COR-L47 (cell line): ENCODE measurements at places on chromosomes 16 and 17.

DNA sequence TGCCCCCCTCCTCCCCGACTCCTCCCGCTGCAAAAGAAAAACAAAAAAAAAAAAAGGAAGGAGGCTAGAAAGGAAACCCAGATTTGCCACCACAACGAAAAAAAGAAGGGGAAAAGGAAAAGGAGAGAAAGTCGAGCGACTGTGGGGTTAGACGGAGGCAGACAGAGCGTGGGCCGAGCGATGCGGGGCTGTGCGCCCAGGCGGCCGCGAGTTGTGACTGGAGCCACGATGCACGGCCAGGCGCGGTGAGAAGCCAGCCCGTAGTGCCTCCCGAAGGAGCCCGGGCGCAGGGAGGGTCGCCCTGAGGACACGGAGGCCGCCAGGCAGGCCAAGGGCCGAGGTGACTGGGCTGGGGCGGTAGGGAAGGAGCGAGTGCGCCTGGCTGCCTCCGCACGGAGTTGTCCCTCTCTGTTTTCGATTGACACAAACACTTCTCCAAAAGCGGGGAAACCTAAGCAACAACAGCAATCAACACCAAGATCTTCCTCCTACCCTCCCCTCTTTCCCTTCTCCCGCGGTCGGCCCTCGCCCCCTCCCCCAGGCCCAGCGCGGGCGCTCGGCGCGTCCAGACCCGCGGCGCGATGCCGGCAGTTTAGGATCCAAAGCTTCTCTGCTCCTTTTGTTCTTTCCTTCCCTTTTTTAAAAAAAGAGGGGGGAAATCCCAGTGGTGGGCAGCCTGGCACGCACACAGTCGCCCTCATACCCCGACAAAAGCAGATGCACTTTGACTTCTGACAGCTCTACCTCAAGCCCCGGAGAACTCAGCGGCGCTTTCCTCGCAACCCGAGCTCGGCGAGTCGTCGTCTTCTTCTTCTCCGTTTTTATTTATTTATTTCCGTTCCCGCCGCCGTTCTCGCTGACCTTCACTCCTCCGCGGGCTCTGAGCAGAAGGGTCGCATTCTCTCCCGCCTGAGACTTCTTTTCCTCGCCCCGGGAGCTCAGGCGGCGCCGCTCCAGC, at the start of gene LHX1:
LHX1 (plus strand) TSS at position 475 of the 958 bp plus-strand sequence. CDS start 723 bp downstream, outside the sequence.
- DNase-seq: no peak

- no peak for DNase-seq
These were observed 395.4 kb downstream of the NPIPA7 start for GRCh38 chr16:16774389-16774788.

DNA sequence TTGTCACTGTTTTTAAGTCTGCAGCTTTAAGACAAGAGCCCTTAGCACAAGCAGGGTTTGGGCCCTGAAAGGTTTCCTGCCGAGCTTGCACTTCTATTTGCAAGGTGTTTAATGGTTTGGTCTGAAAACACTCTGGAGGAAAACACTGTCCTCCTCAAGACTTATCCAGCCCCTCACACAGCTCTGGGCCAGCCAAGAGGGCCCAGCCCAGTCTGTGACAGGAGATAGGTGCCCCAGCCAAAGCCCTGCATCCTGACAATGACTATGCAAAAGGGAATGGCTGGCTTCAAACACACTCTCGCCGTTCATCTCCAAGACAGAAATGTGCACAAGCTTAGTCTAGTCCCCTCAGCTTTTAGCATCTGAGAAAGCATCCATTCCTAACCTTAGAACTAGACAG, 26.9 kb downstream of the MPG start:
- no peak for DNase-seq

DNA sequence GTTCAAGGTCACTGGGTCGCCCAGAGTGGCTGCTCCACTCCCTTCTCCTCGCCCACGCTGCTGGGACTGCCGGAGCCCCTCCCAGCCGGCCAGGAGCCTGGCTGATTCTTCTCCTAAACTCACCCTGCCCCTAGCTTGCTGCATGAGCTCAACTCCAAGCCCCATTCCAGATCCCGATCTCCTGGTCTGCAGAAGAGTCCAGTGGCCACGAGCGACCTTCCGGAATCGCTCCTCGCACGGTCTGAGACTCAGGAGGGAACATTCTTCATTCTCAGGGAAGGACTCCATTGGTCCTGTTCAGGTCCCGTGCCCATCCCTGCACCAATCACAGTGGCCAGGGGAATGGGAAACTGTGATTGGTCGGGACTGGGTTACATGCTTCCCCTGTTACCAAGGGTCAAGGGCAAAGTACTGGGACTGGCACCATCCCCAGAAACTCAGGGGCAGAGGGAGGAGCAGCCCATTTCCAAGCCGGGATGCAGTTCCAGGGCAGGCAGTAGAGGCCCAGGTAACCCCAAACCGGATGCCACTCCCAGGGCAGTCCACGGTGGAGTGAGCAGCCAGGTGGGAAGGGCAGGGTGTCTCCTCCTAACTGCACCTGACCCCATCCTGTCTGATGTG, 24.5 kb upstream of the CIBAR2 start:
- no peak for DNase-seq

GRCh38 chr17:64326420-64327054, 63.5 kb upstream of the TEX2 start:
- DNase-seq: no peak

DNA sequence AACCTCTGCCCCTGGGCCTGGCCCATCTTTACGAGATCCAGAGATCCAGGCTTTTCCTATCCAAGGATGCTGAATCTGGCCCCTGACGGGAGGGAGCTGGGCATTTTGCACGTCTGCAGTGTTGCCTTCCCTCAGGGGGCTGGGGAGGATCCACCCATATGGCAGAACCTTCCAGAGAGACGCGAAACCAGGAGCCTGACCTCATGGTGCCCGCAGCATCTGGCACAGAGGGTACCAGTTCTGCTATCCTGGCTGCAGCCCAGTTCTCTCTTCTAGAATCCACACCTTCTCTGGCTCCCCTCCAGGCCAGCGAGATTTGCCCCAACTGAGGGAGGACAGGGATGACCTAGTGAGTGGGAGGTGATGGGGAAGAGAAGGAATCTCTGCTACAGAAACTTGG, 20.5 kb upstream of the ZNF652 start:
- no peak for DNase-seq

- DNase-seq: peak; percentile 65
These were observed at the start of gene SLC12A4 for GRCh38 chr16:67968400-67969253. TSS of gene SLC12A4 (minus strand) at chr16:67968637. CDS start at chr16:67968553, 84 bp downstream.

DNA sequence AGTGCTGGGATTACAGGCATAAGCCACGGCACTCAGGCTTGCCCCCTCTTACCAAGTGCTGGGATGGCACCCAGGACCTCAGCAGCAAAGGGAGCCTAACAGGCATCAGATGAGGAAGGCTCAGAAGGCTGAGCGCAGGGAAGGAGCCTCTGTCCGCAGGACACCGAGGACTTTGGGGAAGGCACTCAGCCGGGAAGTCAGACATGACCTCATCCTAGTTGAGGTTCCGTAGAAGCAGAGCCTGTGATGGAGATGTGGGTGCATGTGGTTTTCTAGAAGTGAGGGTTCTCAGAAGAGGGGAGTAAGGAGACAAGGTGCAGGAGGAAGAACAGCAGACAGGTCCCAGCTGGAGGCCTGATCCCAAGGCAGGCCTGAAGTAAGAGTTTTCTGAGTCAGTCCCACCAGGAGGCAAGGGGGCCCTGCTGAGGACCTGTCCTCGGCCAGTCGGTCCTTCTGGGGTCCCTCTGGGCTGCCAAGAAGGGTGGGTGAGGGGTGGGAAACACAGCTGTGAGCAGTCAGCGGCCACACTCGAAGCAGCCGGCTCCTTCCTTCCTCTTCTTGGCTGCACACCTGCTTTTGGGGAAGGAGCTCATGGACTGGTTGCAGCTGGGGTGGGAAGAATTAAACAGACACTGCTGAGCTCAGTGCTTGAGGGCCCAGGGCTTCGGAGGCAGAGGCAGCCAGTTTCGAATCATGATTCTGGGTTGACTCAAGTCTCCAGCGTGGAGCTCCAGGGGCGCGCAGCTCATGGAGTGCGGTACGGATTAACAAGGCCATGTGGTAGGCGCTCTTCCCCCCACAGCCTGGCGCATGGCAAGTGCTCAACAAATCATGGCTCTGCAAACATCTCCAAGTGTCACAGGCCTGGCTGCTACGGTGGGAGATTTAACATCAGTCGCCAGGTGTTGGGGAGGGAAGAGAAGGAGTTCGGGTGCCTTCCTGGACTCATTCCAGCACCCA, 38.9 kb upstream of the SNN start:
- DNase-seq: no peak

DNA sequence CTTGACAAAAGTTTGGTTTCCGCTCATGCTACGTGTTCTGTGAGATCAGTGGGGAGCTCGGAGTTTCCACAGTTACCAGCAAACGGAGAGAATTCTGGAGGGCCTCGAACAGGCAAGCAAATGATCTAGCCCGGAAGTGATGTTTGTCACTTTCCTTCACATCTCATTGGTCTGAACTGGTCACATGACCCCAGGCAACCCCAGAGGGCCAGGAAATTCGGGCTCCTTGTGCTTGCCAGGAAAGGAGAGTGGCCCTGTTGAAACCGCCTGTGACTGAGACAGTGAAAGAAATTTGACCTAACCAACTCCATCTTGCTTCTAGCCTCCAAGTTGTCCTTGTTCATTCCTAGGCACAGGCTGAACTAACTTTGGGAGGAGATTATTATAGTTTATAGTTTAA, 23.0 kb downstream of the SPPL2C start:
- no peak for DNase-seq

- no peak for DNase-seq
These were observed 1.9 kb upstream of the RPL26 start for GRCh38 chr17:8384801-8385378.

GRCh38 chr16:683396-684070, 601 bp downstream of the JMJD8 start:
- no peak for DNase-seq

- no peak for DNase-seq
These were observed 339.8 kb downstream of the BCAS3 start for GRCh38 chr17:61017317-61018006.

GRCh38 chr17:46930051-46930450, 7.1 kb downstream of the GOSR2 start:
- DNase-seq: no peak

- no peak for DNase-seq
These were observed 13.3 kb upstream of the CNEP1R1 start for GRCh38 chr16:50011707-50012106.

DNA sequence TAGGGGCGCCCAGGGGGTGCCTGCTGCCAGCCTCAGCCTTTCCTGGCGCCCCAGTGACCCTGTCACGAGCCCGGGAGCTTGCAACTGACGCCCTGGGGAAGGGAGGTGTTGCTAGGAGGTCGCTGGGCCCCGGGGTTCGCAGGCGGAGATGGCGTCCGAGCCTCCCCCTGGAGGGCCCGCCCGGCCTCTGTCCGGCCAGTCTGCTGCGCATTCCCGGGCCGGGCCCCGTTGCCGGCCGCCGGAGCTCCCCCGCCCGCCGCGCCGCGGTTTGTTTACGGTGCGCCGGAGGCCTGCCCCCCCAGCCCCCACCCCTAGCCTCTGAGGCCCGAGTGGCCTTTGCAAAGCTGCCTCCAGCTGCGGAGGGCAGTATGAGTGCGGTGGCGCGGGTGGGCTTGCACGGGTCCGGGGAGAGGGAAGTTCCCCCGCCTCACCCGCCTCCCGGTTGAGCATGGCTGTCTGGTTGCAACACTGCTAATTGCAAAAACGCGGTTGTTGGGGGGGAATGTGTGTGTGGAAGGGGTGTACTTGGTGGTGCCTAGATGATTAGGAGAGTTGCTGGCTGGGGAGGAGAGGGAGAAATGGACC, 514 bp downstream of the THRA start:
- DNase-seq: no peak

- DNase-seq: no peak
These were observed 44.0 kb downstream of the HNF1B start for GRCh38 chr17:37700881-37701280.

GRCh38 chr16:84357191-84357651, 11.1 kb upstream of the ATP2C2 start:
- no peak for DNase-seq

- no peak for DNase-seq
These were observed 265.9 kb downstream of the SLC39A11 start for GRCh38 chr17:72826602-72827001.

GRCh38 chr16:67157892-67158635, 1.6 kb downstream of the TRADD start:
- no peak for DNase-seq

- no peak for DNase-seq
These were observed 16.5 kb upstream of the SNN start for GRCh38 chr16:11651796-11652195.

- DNase-seq: no peak
These were observed 46.8 kb upstream of the PSMD7 start for GRCh38 chr16:74249846-74250245.

DNA sequence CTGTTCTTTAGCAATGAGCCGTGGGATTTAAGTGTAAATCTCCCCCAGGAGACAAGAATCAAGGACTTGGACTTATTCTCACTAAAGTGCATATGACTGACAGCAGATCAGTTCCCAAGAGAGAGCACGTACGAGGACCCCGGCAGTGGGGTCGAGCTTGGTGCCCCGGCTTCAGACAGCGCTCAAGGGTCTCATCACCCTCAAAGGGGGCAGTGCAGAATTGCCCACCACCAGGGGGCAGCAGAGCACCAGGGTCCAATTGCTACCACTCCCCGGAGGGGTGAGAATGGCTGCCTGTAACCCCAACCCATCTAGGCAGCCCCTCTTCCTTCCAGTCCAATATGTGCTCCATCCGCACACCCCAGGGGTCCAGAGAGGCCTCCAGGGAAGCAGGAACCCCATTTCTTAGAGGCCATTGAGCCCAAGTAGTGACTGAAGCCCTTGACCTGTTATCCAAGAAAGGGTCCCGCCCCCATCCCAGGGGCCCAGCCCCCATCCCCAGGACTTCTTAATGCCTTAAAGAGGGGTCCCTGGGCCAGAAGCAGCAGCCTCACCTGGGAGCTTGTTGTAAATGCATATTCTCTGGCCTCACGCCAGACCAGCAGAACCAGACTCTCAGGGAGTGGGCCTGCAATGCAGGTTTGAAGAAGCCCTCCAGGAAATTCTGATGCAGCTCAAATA, 86.1 kb downstream of the ZDHHC7 start:
- peak; percentile 32 for DNase-seq

GRCh38 chr17:57869617-57870282, 19.9 kb upstream of the MRPS23 start:
- no peak for DNase-seq

DNA sequence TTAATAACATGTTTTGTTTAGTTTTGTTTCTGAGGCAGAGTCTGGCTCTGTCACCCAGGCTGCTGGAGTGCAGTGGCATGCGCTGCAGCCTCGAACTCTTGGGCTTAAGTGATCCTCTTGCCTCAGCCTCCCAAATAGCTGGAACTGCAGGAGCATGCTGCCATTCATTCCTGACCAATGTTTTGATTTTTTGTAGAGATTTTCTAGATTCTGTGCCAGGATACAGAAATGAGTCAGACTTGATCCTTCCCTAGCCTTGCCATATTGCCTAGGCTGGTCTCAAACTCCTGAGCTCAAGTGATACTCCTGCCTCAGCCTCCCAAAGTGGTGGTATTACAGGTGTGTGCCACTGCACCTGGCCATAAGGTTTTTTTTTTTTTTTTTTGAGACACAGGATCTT, 17.7 kb downstream of the TAOK1 start:
- no peak for DNase-seq
